ENCODE measurements at places on chromosomes 1 and 21.
A peak's percentile ranks its signal among the peaks of the same experiment; 100 is the strongest.

- no peak for DNase-seq
These were observed 25.1 kb downstream of the C1orf116 start for GRCh38 chr1:207007352-207008033.

GRCh38 chr1:186189156-186189555 is 185.9 kb downstream of the TPR start:
- no peak for DNase-seq

DNA sequence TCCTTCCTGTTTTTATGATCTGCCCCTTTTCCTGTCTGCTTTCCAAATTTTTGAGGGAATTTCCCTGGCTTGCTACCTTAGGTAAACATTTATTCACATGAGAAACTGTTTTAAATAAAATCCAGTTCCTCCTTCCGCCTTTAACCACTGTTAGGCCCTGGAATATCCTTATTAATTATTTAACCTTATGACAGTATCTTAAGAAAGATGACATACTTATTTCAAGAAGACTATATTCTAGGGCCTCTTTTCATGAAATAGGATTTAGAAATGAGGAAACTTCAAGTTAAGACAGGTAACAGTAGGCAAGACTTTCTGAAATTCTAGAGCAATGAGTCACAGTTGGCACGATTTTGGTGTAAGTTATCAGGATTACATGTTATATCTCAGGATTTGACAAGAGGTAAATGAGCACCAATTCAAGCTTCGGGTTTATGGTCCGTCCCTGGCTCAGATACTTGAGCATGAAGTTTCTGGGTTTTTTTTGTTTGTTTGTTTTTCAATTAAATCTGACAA is 2.0 kb upstream of the TNFSF18 start:
- no peak for DNase-seq

DNA sequence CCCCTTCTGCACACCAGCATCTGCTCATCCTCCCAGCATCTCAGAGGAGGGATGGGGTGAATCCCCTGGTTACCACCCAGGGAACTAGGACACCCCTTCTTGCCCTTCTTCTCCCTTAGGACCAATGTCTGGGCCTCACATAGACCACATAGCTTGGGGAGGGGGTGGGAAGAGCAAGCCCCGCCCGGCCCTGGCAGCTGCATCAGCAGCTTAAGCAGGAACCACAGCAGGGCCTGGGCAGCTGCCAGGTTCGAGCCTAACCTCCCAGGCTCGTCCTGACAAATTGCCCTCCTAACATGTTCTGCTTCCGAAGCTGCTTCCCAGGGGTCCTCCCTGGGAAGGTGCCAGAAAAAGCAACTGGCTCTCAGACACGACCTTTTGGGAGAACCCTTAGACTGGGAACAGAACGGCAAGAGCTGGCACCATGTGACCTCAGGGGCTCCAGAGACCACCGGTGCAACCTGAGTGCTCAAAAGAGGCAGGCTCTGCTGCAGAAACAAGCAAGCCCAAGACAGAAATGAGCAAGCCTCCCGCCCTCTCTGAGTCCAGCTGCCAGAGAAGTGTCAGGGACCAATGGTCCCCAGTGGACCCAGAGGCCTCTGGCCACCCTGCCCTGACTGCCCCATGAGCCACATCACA is 18.4 kb upstream of the CLSTN1 start:
- no peak for DNase-seq

DNA sequence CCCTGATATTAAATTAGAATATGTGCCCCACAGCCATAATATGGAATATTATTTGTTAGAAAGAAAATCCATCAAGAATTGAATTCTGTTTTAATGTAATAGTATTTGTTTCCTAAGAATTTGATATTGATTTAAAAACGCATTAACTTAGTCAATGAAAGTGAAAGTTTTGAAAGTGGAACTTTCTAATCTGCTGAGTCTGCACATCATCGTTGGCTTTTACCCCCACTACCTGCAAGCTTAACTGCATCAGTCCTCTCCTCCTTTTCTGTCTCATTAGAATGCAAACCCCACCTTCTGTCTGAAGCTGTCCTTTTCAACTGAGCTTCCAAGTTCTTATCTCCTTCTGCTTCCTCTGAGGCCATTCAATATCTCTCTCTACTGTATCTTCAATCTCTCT is 42.5 kb downstream of the XCL1 start:
- DNase-seq, result no peak

- no peak for DNase-seq
These were observed 7.9 kb downstream of the TFAP2E start for GRCh38 chr1:35580949-35581388.

GRCh38 chr1:203034422-203035110 is 8.3 kb downstream of the PPFIA4 start:
- no peak for DNase-seq

GRCh38 chr21:40516335-40516734 is 330.6 kb downstream of the DSCAM start:
- no peak for DNase-seq

- DNase-seq, result peak; percentile 23
These were observed 43.2 kb downstream of the ELK4 start for GRCh38 chr1:205588636-205589035.

DNA sequence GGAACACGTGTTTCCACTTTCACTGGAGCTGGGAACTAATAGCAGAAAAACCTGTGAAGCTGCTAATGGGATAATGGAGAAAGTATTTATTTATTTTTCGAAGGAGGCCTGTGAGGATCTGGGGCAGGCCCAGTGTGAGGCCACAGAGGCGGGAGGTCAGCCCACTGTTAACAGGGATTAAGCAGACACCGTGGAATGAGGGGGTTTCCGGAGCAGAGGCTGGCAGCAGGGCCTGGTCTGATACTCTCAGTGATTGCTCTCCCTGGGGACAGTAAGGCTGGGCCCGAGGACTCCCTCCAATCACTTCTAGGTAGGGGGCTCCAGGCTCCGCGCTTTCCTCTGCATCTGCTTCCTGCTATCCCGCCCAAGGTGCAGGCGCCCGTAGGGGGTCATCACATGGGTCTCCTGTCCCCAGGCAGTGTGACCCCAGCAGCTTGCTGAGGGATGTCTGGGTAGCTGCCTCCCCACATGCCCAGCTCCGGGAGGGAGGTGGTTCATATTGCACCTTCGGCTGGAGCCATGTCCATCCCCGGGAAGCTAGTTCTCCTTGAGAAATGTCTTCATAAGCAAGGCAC is 28.8 kb upstream of the CDCA8 start:
- no peak for DNase-seq

DNA sequence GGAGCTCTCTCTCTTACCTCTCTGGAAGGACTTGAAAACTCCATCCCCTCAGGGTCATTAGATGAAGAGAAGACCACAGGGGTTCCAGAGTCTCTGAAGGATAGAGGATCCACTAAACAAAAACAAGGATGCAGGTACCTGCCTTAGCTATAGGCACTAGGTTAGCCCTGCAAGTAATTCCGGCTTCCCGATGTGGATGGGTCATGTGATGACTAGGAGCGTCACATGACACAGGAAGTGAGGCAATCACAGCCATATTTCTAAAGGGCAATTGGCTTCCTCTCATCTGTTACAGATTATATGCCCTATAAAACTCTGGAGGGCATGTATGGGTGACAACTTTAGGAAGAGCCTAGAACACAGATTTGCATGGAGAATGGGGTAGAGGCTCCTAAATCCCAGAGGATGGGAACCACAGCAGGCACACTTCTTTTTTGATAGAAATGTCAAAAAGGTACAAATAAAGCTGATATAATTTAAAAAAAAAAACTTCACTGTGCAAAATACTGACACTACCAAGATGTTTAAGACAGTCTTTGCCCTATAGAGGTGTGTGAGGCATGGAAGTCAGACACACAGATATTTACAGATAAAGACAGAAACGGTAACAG is 14.1 kb downstream of the ENTREP3 start:
- DNase-seq, result peak; percentile 75
